Adrenal gland (tissue), 19 donors: ENCODE measurements at places on chromosomes 13 and 19. TPM values are rescaled to one million over a fixed set of nuclear protein-coding genes. Genes with fewer than 3 reads are reported as not detected.

DCT gene
- total RNA-seq, result 3.0 TPM

DNA sequence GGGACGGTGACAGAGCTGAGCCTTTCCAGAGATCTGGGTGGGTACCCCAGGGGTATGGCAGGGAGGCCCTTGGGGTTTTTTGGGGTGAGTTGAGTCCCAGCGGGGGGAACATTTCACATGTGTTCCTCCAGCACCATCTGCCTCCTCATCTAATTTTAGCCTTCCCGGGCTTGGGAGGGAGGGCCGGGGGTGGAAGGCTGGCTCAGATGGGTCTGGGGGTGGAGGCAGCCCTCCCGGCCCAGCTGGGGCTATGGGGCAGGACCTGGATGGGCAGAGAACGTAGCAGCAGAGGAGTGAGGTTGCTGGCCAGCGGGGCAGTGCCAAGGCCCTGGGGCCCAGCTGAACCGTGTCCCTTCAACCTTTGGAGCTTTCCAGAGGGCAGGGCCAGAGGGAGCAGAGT, 23.5 kb downstream of the ADGRL1 start:
- DNase-seq, result no peak

GRCh38 chr19:6233827-6234511, 45.8 kb downstream of the MLLT1 start:
- DNase-seq, result peak; percentile 40

DNA sequence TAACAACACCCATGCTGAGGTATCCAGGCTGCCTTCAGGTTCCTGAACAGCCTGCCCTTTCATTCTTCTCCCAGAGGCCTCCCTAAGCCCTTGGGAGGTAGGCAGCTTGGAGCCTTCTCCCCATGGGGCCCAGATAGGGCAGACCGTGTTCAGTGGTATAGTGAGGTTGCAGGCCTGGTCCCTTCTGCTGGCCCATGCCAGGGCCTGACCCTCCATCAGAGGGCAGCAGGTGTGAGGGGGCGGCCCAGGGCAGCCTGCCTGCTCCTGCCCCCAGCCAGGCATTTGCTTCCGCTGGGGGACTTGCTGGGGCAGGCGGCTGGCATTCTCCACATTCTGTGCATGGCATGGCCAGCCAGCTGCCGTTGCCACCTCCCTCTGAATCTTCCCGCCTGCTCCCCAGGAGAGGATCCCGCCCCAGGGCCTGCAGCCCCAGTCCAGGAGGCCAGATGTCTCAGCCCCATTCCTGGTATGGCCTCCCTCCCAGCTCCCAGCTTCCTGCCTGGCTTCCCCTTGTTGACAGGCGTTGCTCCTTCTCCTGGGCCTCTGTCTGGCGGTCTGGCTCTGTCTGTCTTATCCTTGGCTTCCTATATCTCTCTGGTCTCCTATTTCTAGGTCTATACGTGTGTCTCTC, 8.9 kb downstream of the CIC start:
- peak; percentile 43 for DNase-seq

- no peak for DNase-seq
These were observed 429.9 kb downstream of the SPRY2 start for GRCh38 chr13:79910875-79911540.

GRCh38 chr13:43935878-43936277, 56.2 kb downstream of the LACC1 start:
- no peak for DNase-seq

- DNase-seq, result no peak
These were observed 14.7 kb downstream of the TECR start for GRCh38 chr19:14544047-14544446.

DNA sequence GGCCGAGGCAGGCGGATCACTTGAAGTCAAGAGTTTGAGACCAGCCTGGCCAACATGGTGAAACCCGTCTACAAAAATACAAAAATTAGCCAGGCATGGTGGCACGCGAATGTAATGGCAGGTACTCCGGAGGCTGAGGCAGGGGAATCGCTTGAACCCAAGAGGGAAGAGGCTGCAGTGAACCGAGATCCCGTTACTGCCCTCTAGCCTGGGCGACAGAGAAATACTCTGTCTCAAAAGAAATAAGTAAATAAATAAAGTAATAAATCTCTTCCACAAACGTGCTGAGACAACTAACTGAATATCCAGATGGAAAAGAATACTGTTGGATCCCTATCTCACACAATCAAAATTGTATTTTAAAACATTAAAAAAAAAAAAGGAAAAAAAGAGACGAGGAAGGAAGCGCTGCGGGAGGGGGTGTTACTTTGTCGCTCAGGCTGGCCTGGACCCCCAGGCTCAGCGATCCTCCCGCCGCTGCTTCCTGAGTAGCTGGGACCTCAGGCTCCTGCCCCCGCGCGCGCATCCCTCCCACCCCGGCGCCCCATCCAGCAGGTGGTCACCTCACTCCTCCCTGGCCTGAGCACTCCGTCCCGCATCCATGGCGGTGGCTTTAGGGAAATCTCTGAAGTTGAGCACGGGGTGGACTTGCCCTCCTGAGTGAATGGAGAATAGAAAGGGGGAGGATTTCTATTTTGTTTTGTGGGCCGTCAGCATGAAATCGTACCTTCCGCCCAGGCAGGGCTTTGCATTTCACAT, 628 bp upstream of the ZNF813 start:
- DNase-seq, result peak; percentile 21
